Natural killer cell treated with Interleukin-12 subunit alpha and Interleukin-12 subunit beta and Interleukin-15 and Interleukin-18, amount 100 ng/mL, for 72 hours (primary cell): ENCODE measurements at places on chromosomes 3 and 15. TPM values are rescaled to one million over a fixed set of nuclear protein-coding genes. Genes with fewer than 3 reads are reported as not detected.

Gene APOD
- not detected for total RNA-seq

Gene RETNLB
- not detected for total RNA-seq

Gene NANOGP8
- not detected for total RNA-seq

Gene THRB
- total RNA-seq = 0.22 TPM

Gene FAM107A
- not detected for total RNA-seq

Gene SLC15A2
- 5.3 TPM for total RNA-seq

Gene KCNMB3
- total RNA-seq = 2.0 TPM

Gene CLRN1
- total RNA-seq = not detected

GRCh38 chr3:140710711-140711389 is 33.0 kb downstream of the TRIM42 start:
- H3K27ac ChIP-seq = no peak overlapping the region
- no peak for DNase-seq
- H3K4me3 ChIP-seq = no peak overlapping the region
- H3K36me3 ChIP-seq = no peaks in the 10 kb centered on the region

DNA sequence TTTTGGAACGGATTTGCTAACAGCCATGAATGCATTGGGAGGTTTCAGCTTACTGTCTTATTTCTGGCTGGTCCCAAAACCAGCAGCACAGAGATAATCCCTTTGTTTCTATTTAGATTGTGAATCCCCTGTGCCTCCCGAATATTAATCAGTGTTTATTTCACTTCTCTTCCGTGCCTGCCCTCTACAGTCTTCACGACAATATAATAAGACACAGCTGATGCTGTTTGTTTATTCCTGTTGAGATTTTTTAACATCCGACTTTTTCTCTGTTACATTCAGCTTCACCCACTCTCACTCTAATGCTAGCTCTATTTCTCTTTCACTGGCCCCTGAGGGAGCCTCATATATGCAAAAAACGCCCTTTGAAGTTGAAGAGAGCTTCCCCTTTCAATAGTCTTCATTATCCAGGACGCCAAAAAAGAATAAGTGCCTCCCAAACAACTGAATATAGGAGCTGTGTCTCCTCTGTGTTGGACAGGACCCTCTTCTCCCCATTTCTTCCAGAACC is 995.3 kb downstream of the ROBO2 start:
- no peaks in the 10 kb centered on the region for H3K36me3 ChIP-seq
- no peak overlapping the region for H3K27ac ChIP-seq
- H3K27me3 ChIP-seq = no peaks in the 10 kb centered on the region
- DNase-seq = no peak
- no peaks in the 10 kb centered on the region for H3K4me1 ChIP-seq

DNA sequence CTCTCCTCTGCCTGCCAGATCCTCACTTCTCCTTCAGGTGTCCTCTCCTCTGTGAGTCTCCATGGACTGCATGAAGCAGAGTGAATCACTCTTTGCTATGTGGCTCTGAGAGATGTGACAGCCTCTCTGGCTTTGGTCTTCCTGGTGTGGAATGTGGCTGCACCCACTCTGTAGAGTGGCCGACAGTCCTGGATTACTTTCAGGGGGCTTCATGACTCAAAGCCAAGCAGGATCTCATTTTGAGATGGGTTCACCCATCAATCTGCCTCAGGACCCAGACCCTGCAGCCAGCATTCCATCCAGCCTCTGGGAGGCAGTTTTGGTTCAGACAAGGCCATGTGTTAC is 221.9 kb upstream of the LYSMD4 start:
- H3K27me3 ChIP-seq = peaks cover 25% of the 10 kb centered on the region
- H3K4me1 ChIP-seq = no peaks in the 10 kb centered on the region
- H3K27ac ChIP-seq = no peak overlapping the region
- peaks cover 4% of the 10 kb centered on the region for H3K36me3 ChIP-seq
- no peak overlapping the region for H3K4me3 ChIP-seq

DNA sequence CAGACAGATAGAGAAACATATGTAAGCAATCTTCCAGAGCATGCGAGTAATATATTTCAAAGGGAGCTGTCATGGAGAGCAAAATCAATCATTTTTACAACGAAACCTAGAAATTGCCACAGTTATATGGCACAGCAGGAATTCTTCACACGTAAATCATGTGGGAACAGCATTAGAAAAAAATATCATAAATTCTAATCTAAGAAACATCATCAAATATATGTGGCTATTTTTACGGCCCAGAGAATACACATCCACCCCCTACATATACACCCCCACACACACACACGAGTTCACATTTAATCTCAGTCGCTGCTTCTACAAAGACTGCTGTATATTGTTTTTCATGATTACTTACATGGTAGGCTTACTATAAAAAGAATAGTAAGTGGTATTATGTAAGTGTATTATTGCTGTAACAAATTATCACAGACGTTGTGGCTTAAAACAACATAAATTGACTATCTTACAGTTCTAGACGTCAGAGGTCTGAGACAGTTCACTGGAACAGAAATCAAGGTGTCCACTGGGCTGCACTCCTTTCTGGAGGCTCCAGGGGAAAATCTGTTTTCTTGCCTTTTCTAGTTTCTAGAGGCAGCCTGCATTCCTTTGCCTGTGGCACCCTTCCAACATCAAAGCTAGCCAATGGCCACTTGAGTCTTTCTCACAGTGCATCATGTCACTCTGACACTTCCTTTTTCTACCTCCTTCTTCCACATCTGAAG is 363.3 kb downstream of the ULK4 start:
- H3K4me3 ChIP-seq = no peak overlapping the region
- H3K27ac ChIP-seq = no peak overlapping the region
- no peak for DNase-seq

GRCh38 chr3:18247139-18247695 is 177.9 kb downstream of the SATB1 start:
- no peaks in the 10 kb centered on the region for H3K36me3 ChIP-seq
- H3K4me1 ChIP-seq = peaks cover 4% of the 10 kb centered on the region
- H3K27me3 ChIP-seq = peaks cover 8% of the 10 kb centered on the region
- no peak overlapping the region for H3K4me3 ChIP-seq

GRCh38 chr15:98746375-98747155 is 98.2 kb downstream of the IGF1R start:
- H3K4me3 ChIP-seq = no peak overlapping the region
- H3K4me1 ChIP-seq = peaks cover 21% of the 10 kb centered on the region
- H3K27ac ChIP-seq = no peak overlapping the region

DNA sequence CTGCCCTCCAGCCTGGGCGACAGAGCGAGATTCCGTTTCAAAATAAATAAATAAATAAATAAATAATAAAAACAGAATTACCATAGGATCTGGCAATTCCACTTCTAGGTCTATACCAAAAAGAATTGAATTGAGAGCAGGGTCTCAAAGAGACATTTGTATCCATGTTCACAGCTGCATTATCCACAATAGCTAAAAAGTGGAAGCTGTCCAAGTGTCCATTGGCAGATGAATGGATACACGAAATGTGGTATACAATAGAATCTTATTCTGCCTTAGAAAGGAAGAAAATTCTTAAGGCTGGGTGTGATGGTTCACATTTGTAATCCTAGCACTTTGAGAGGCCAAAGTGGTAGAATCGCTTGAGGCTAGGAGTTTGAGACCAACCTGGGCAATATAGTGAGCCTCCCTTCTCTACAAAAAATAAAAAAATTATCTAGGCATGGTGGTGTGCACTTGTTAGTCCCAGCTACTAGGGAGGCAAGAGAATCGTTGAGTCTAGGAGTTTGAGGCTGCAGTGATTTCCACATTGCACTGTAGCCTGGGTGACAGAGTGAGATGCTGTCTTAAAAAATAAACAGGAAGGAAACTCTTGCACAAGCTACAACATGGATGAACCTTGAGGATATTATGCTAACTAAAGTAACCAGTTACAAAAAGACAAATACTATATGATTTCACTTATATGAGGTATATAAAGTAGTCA is 24.2 kb downstream of the PFKFB4 start:
- H3K36me3 ChIP-seq = no peaks in the 10 kb centered on the region
- H3K27ac ChIP-seq = no peak overlapping the region
- H3K27me3 ChIP-seq = no peaks in the 10 kb centered on the region
- H3K4me3 ChIP-seq = no peak overlapping the region

DNA sequence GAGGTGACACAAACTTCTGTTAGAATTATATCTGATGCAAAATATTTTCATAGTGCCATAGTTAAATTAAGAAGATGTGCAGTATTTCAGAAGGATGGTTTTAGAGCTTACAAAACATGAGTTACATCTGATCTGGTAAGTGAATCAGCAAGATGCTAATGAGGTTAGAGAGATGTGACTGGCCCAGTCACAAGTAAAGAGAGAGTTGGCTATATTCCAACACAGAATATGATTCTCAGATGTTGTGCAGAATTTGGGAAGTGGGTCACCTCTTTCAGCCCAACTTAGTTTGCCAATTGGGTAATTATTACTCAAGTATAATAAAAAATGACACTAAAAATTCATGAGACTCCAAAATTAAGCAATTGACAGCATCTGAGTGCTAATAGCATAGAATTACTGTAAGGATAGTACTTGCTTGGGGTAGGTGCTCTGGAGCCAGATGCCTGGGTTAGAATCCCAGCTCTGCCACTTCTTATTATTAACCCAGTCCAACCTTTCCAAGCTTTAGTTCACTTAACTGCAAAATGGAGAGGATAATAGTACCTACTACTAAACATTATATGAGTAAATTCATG is 30.8 kb downstream of the P2RY1 start:
- no peaks in the 10 kb centered on the region for H3K27me3 ChIP-seq
- no peaks in the 10 kb centered on the region for H3K36me3 ChIP-seq
- H3K4me1 ChIP-seq = no peaks in the 10 kb centered on the region
- H3K27ac ChIP-seq = no peak overlapping the region

DNA sequence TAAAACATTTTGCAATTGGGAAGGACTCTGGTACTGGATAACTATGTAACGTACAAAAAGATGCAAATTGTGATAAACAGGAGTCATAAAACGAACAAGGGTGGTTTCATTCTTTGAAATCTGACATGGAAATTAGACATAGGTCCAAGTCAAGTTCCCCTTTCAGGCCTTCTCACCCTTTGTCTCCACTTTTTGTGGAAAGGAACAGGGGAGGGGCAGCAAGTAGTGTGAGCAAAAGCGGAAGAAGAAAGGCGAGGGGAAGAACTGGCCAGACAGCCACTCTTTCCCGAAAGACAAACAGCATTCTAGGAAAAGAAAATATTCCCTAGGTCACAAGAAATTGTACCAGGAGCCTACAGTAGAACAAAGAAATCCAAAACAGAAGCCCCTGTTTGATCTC is 52.6 kb downstream of the MCF2L2 start:
- H3K27me3 ChIP-seq = no peaks in the 10 kb centered on the region
- H3K4me3 ChIP-seq = no peak overlapping the region
- H3K27ac ChIP-seq = no peak overlapping the region
- H3K4me1 ChIP-seq = peaks cover 10% of the 10 kb centered on the region
- DNase-seq = no peak

DNA sequence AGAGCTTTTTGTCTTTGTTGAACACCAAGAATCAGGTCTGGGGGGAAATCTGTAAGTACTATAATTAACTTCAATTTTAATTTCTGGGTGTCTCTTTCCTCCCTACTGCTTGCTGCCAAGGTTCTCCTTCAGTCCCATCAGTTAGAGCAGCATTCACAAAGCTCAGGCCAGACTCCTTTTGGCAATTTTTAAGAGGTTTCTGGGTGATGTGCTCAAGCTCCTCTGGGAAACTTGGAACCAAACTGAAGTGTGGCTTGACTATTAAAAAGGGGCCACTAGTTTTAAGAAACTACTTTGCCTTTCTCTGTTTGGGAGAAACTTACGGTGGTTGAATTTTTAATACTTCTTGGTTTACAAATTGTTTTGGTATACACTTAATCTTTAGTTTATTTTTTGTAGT is 227.7 kb upstream of the SOX2 start:
- H3K4me3 ChIP-seq = no peak overlapping the region
- H3K4me1 ChIP-seq = no peaks in the 10 kb centered on the region
- no peak overlapping the region for H3K27ac ChIP-seq
- DNase-seq = no peak
- no peaks in the 10 kb centered on the region for H3K27me3 ChIP-seq

GRCh38 chr3:59135096-59135495 is 85.3 kb upstream of the CFAP20DC start:
- H3K27ac ChIP-seq = no peak overlapping the region
- H3K36me3 ChIP-seq = no peaks in the 10 kb centered on the region
- H3K4me1 ChIP-seq = no peaks in the 10 kb centered on the region
- no peak overlapping the region for H3K4me3 ChIP-seq
- no peaks in the 10 kb centered on the region for H3K27me3 ChIP-seq
- DNase-seq = no peak

- H3K4me3 ChIP-seq = no peak overlapping the region
- no peaks in the 10 kb centered on the region for H3K36me3 ChIP-seq
- peaks cover 8% of the 10 kb centered on the region for H3K27me3 ChIP-seq
- no peak for DNase-seq
- no peak overlapping the region for H3K27ac ChIP-seq
Measured at GRCh38 chr3:195854628-195855294, 43.0 kb upstream of the MUC4 start.

- peak overlapping the region; percentile 58 for H3K4me3 ChIP-seq
- H3K36me3 ChIP-seq = peaks cover 6% of the 10 kb centered on the region
- H3K27ac ChIP-seq = peak overlapping the region; percentile 85
- no peaks in the 10 kb centered on the region for H3K27me3 ChIP-seq
Measured at GRCh38 chr3:144127700-144128099, 156.1 kb downstream of the DIPK2A start.

DNA sequence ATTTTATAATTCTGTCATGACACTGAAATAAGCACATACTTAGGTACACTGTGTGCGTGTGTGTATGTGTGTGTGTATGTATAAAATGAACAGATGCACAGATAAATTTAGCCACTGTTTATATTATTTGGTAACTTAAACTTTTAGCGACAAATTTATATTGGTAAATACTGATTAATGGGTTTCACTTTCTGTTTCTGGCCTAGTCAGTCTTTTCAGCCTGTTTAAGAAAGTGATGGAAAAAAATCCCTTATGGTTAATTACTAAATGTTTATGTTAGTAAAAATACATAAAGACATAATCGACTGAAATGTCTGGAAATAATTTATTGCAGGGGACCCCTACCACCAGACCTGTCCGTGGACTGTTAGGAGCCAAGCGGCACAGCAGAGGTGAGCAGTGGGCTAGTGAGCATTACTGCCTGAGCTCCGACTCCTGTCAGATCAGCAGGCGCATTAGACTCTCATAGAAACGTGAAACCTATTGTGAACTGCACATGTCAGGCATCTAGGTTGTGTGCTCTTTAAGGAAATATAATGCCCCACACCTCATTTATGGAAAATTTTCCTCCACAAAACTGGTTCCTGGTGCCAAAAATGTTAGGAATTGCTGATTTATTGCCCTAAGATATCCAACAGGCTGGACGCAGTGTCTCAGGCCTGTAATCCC is 717.4 kb downstream of the SI start:
- no peak for DNase-seq
- no peak overlapping the region for H3K4me3 ChIP-seq
- H3K27me3 ChIP-seq = no peaks in the 10 kb centered on the region
- no peaks in the 10 kb centered on the region for H3K4me1 ChIP-seq
- H3K27ac ChIP-seq = no peak overlapping the region
- no peaks in the 10 kb centered on the region for H3K36me3 ChIP-seq
